ENCODE measurements at places on chromosomes 2 and 18.

DNA sequence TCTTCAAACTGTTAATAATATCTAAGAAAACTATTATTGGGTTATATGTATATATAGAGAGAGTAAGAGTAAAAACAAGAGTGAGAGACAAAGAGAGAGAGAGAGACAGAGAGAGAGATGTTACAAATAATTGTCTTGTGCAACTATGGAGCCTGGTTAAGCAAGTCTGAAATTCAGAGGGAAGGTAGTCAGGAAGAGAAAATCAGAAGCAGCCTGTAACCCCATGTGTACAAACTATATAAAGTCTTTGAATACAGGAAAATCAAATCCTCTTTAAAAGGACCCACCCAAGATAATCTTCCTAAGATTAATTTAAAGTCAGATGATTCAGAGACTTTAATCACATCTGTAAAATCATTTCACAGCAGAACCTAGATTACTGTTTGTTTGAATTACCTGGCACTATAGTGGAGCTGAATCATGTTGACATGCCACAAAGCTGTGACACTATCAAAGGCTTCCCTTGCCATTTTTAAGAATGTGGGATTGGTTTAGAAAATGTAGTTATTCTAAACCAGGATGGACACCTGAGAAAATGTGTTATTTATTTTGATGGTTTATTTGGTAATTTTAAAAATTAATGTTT, 301.7 kb upstream of the FSIP2 start:
- no peak for DNase-seq

DNA sequence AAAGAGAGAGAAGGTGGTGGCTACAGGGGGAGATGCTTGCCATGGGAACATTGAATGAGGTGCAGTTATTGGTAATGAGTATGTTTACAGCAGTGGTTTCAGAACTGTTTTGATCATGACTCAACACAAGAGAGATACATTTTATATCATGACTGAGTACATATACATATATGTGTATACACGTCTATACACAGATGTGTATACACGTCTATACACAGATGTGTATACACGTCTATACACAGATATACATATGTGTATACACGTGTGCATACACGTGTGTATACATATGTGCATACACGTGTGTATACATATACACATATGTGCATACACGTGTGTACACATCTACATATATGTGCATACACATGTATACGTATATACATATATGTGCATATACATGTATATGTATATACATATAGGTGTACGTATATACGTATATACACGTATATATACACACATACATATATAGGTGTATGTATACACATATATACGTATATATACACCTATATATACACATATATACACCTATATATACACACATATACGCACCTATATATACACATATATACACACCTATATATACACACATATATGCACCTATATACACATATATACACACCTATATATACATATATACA, 518.5 kb downstream of the TSN start:
- DNase-seq: no peak

DNA sequence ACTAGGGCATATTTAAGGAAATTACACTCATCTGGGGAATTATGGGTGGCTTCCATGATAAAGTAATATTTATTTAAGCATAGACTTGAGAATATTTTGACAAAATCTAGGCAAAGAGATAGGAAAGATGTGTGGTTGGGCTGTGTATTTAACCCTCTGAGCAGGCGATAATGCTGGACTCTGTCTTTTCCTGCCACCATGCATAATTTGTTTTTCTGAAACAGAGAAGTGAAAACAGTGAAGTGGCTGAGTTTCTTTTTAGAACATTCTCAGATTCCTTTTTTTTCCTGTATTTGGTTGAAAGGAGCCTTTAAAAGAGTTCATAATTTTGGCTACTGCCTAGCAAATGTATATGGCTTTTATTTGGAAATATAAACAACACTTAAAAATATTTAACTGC, 104.8 kb upstream of the CDH19 start:
- no peak for DNase-seq

GRCh38 chr2:201798252-201798913, 8.0 kb upstream of the CDK15 start:
- no peak for DNase-seq

- DNase-seq: no peak
Observed at GRCh38 chr2:213079756-213080155, 71.7 kb downstream of the IKZF2 start.

DNA sequence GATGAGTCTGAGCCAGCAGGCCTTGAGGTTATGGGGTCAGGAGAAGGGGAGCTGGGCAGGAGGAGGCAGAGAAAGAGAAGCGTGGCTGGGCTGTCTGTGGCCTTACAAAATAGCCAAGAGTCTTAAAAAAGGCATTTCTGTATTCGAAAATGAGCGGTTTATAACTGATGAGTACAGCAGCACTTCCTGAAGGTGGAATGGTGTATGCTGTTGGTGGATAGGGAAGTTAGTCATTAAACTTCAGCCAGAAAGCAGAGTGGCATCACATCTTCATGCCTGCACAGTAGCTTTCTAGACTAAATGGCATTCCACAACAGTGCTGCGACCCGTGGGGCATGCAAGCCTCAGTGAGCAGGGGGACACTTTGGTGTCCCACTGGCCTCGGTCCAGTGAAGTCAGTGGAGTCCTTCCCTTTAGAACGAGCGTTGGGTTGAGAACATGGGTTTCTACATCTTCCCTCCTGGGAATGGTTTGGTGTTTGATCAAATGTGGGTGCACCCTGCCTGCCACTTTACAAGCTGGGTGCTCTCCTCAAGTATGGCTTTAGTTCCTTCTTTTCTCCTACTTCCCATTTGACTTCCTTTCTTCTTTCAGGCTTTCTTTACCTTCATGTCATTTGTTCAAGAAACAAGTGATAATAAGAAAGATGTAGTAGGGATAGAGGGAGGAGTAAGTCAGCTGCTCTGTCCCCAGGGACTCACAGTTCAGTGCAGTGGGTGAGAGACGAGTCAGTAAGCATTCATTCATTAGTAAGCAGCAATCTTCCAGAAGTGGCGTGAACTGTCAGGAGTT, 96.3 kb downstream of the ARMC9 start:
- no peak for DNase-seq

- no peak for DNase-seq
Observed at GRCh38 chr2:205245001-205245400, 437.3 kb upstream of the NRP2 start.

DNA sequence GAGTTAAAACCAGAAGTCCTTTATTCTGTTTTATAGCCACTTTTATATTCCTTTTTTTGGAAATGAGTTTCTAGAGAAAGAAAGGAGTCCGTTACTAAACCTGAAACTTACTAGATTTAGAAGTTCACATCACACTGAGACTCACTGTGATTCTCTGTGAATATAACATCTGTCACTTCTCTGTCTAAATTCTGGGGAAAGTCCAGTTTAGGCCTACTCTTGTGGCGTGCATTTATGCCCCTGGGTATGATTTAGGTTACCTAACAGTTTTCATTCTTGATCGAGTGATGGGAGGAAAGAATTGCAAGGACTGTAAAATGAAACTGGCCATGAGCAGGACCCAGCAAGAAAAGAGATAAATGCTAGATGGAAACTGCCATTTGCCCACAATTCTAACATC, 449.6 kb downstream of the SPAG16 start:
- DNase-seq: no peak

DNA sequence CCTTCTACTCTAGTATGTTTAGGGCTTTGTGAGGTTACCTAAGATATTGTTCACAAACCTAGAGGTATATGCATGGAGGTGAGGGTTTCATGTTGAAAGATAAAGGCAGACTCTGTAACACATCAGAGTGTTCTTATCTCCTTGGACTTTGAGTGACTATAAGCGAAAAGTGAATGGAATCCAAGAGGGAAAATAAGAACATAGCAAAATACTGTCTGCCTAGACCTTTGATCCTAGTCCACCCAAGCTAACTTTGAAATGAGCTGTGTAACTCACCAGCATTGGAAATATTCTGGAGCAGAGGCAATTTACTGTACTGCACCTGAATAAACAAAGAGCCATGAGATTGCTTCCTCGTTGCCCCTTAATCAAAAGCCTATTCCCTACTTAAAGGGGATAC, 28.2 kb upstream of the GALNT1 start:
- no peak for DNase-seq

- DNase-seq: no peak
Observed at GRCh38 chr2:59463426-59463825, 1090.0 kb downstream of the BCL11A start.

DNA sequence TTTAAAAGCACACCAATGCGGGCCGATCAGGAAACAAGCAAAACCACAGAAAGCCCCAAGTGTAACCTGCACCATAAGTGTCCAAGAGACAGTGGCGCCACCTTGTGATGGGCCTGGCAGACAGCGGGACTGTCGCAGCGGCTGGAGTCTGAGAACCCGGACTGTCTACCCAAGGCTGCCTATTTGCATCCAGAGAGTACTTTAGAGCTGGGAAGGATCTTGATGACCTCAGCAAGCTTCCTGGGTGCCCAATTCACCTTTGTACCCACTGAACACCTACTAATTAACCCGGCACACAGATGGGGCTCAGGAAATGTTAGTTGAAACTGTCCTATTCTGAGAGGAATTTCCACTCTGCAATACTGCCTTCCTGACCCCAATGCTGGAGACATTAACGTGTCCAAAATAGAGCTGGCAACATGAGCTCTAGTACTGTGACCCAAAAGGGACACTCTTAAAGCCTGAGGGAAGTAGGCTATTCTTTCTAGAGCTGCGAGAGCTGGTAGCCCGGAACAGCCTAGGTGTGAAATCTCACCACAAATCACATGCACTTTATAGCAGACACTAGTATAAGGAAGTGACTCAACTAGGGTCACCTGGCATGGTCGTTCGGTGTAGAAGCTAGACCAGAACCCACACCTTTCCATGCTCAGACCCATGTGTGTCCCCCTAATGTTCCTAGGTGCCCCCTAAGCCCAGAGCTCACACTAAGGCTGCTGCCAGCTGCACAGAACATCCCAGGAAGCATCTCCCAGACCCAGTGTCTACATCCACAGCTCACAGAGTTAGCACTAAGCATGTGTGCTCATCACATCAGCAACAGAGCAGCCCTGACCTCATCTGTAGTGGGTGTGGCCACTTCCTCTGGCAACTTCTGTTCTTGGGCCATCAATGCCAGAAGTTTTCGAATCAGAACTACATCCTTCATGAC, 25.4 kb downstream of the POLR1A start:
- DNase-seq: peak; percentile 59

- no peak for DNase-seq
Observed at GRCh38 chr2:45264227-45265225, 255.3 kb upstream of the SIX2 start.

DNA sequence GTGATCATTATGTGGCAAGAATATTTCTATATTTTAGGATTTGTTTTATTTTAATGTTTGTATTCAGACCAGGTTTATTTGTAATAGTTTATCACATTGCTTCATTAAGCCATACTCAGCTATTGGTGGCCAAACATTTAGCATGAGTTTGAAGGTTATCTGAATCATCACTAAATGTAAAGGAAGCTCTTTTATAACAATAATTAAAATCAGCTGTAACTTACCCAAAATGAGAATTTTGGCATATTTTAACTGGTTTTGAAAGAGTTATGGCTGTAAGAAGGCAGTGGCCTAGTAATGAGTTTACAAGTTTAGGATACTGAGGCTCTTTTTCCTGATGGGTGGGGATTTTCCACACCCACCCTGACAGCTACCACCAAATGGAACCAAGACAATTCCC, 177.8 kb downstream of the EN1 start:
- no peak for DNase-seq

DNA sequence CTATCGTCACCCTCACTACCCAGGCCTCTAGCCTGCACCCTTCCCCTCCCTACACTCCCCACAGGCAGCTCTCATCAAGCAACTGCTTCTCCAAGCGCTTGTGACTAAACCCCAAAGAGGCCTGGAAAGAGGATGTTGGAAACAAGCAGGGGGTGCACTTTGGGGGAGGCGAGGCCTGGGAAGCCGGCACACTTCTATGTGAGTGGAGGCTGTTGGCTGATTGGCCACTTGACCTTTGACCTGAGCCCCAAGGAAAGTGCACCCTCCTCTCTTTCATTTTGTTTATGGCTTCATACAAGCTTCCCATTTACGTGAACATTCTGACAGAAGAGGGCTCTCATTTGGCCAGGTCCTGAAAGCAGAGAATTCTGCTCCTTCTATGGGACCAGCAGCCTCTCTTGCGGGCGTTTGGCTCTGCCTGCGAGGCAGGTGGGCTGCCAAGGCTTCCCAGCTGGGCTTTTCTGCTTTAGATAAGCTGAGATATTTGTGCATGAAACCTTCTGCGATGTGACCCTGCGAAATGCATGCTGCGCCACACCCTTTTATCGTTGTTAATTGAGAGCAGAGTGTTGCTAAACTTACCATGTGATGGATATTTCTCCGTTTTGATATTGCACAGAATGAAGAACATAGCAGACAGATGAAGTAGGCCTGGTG, 134.8 kb upstream of the NCK2 start:
- no peak for DNase-seq

- no peak for DNase-seq
Observed at GRCh38 chr2:64056021-64056420, 36.8 kb upstream of the VPS54 start.

- DNase-seq: no peak
Observed at GRCh38 chr18:28177828-28178635, 1.1 kb upstream of the CDH2 start.

DNA sequence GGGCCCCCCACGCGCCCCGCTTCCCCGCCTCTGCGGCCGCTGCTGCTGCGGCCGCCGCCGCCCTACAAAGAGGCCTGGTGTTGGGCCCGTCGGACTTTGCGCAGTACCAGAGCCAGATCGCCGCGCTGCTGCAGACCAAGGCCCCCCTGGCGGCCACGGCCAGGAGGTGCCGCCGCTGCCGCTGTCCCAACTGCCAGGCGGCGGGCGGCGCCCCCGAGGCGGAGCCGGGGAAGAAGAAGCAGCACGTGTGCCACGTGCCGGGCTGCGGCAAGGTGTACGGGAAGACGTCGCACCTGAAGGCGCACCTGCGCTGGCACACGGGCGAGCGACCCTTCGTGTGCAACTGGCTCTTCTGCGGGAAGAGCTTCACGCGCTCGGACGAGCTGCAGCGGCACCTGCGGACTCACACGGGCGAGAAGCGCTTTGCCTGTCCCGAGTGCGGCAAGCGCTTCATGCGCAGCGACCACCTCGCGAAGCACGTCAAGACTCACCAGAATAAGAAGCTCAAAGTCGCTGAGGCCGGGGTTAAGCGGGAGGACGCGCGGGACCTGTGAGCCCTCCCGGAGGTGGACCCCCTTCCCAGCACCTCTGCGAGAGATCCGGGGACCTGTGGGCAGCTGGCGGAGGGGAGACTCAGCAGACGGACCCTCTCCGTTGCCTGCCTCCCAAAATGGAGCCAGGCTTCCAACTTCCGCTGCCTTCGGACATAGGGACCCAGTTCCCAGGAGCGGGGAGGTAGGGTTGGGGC, 1.9 kb downstream of the SP5 start:
- no peak for DNase-seq

- no peak for DNase-seq
Observed at GRCh38 chr2:30218814-30219213, 12.5 kb upstream of the LBH start.

DNA sequence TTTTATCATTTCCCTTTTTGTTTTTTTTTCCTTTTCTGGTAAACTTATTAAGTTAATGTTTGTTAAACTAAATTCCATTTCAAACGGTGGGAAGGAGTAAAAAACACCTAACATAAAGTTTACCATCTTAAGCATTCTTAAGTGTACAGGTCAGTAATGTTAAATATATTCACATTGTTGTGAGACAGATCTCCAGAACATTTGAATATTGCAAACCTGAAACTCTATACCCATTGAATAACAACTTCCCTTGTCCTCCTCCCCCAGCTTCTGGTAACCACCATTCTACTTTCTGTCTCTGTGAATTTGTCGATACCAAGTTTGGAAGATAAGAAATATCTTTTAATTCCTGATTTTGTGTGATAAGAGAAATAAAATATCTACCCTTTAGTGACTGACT, 12.0 kb upstream of the NAT8 start:
- DNase-seq: no peak

GRCh38 chr2:223460209-223460608, 142.0 kb downstream of the SCG2 start:
- DNase-seq: no peak
